Common myeloid progenitor, CD34-positive (primary cell): ENCODE measurements at places on chromosomes 5 and 9.

DNA sequence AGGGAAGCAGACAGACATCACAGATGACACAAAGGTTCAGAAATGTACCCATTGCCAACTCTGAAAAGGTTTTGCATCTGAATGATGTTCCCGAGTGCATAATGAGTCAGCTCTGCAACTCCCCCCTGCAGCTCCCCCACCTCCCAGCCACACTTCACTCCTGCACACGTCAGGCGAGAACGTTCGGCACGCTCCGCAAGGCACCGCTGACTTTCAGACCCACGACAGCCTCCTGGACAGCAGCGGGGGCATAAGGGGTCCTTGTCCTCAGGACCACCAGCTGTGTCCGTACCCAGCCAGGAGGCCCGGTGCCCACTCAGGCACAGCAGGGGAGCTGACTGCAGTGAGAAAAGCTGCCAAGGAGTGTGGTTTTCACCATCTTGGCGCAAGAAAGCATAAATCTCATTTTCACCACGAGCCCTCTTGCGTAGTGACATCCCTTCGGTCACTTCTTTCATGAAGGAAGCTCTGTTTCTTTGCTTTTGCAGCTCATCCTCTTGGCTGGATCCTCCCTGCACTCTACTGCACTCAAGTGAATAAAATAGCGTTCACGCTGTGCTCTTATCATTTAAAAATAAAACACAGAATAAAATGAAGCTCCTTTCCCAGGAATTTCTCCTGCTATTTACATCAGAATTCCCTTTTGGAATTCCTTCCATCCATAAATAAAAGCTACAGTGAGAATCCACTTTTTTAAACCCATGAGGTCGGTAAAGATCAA is 9.9 kb downstream of the GFPT2 start:
- no peak overlapping the region for H3K27ac ChIP-seq
- H3K27me3 ChIP-seq = peaks cover 11% of the 10 kb centered on the region
- no peak overlapping the region for H3K4me3 ChIP-seq
- no peaks in the 10 kb centered on the region for H3K4me1 ChIP-seq

DNA sequence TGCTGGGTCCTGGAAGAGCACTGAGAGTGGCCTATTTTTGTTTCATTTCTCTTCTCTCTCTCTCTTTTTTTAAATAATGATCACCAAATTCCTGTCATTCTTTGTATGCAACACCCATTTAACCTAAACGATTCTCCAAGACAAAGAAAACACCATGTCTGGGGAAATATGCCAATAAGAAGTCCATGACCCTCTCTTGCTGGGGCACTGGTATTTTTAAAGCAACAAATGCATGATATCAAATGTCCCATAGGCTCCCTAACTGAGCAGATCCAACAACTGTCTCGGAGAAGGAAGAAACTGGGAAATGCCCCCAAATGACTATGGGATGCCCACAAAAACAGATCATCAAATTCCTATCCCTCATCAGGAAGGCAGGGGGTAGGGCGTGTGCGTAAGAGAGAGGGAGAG is 567.4 kb downstream of the CCDC171 start:
- no peaks in the 10 kb centered on the region for H3K36me3 ChIP-seq
- no peak overlapping the region for H3K27ac ChIP-seq
- DNase-seq = no peak

DNA sequence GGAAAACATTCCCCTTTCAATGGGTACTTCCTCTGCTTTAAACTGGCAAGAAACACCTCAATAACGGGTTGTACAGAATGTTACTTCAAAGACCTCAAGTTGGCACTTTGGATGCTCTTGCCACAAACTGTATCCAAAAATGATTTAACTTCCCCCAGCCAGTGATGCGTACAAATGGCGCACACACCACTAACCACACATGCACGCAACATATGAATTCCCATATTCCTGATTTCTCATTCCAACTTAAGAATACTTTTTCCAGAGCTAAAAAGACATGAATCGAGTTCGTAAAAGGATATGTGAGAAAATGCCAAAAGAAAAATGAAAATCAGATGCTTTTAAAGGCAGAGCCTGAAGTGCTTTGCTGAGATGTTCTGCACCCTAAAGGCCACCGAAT is 388.0 kb upstream of the PIK3R1 start:
- H3K27me3 ChIP-seq = no peaks in the 10 kb centered on the region
- H3K27ac ChIP-seq = no peak overlapping the region

- H3K27me3 ChIP-seq = no peaks in the 10 kb centered on the region
- H3K4me3 ChIP-seq = no peak overlapping the region
- H3K36me3 ChIP-seq = peaks cover 64% of the 10 kb centered on the region
- DNase-seq = no peak
- no peak overlapping the region for H3K27ac ChIP-seq
These were observed 21.9 kb downstream of the DYNC2I2 start for GRCh38 chr9:128634651-128635262.

GRCh38 chr5:18965893-18966292 is 1022.1 kb downstream of the CDH18 start:
- H3K27me3 ChIP-seq = no peaks in the 10 kb centered on the region
- H3K4me3 ChIP-seq = no peak overlapping the region
- H3K4me1 ChIP-seq = no peaks in the 10 kb centered on the region
- H3K27ac ChIP-seq = no peak overlapping the region

- no peak for DNase-seq
- H3K4me3 ChIP-seq = no peak overlapping the region
- H3K27me3 ChIP-seq = no peaks in the 10 kb centered on the region
- no peaks in the 10 kb centered on the region for H3K36me3 ChIP-seq
- H3K4me1 ChIP-seq = no peaks in the 10 kb centered on the region
These were observed 491.9 kb downstream of the CDH18 start for GRCh38 chr5:19496056-19496455.

DNA sequence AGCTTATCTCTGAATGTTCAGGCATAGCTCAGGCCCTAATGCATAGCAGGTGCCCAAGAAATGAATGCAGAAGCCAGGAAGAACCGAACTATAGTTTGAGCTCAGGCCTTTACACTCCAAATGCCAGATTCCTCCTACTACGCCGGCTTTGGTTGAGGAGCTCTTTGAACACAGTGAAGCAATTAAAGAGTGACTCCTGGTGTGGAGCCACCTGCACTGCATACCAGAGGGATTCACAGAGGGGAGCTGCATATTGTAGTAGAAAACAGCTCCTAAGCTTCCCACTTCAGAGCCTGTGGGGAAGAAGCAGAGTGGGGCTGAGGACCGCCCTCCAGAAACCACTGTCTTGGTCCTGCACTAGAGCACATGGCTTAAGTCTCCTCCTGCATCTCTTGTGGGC is 14.5 kb upstream of the KCNMB1 start:
- H3K4me1 ChIP-seq = peaks cover 5% of the 10 kb centered on the region
- peak; percentile 47 for DNase-seq
- H3K36me3 ChIP-seq = no peaks in the 10 kb centered on the region
- no peak overlapping the region for H3K4me3 ChIP-seq
- no peak overlapping the region for H3K27ac ChIP-seq

GRCh38 chr9:134191455-134192209 is 27.3 kb upstream of the RNU6ATAC start:
- H3K27ac ChIP-seq = no peak overlapping the region
- peaks cover 24% of the 10 kb centered on the region for H3K4me1 ChIP-seq
- no peak for DNase-seq
- H3K4me3 ChIP-seq = no peak overlapping the region
- H3K36me3 ChIP-seq = no peaks in the 10 kb centered on the region

GRCh38 chr9:85258823-85259370 is 482.9 kb downstream of the AGTPBP1 start:
- peak; percentile 52 for DNase-seq
- peaks cover 11% of the 10 kb centered on the region for H3K4me1 ChIP-seq
- H3K27ac ChIP-seq = no peak overlapping the region
- no peaks in the 10 kb centered on the region for H3K36me3 ChIP-seq
- no peak overlapping the region for H3K4me3 ChIP-seq
- no peaks in the 10 kb centered on the region for H3K27me3 ChIP-seq

- no peak for DNase-seq
- H3K36me3 ChIP-seq = peaks cover 5% of the 10 kb centered on the region
- no peak overlapping the region for H3K27ac ChIP-seq
- no peaks in the 10 kb centered on the region for H3K27me3 ChIP-seq
- H3K4me1 ChIP-seq = peaks cover 10% of the 10 kb centered on the region
These were observed 44.5 kb downstream of the ZNF608 start for GRCh38 chr5:124701873-124702425.
